Bladder microvascular endothelial cell (primary cell): ENCODE measurements at places on chromosomes 1 and 21. TPM values are rescaled to one million over a fixed set of nuclear protein-coding genes. Genes with fewer than 3 reads are reported as not detected.

KCNAB2 gene
- 1.6 and 2.7 TPM in 2 replicates for total RNA-seq

LIN28A gene
- total RNA-seq = not detected in 2 replicates

LCK gene
- total RNA-seq = 0.16 TPM in 1 of 2 replicates, not detected in the other

LCE2A gene
- not detected in 2 replicates for total RNA-seq

FMO2 gene
- 0.13 and 0.32 TPM in 2 replicates for total RNA-seq

VTCN1 gene
- total RNA-seq = not detected in 2 replicates

CD101 gene
- 0.44 TPM in 1 of 2 replicates, not detected in the other for total RNA-seq

HES3 gene
- not detected in 2 replicates for total RNA-seq

OVAAL gene
- total RNA-seq = not detected in 2 replicates

ANKRD45 gene
- 0.13 TPM in 1 of 2 replicates, not detected in the other for total RNA-seq

TMEM61 gene
- 0.06 TPM in 1 of 2 replicates, not detected in the other for total RNA-seq

SPAG17 gene
- 0.06 TPM in 1 of 2 replicates, not detected in the other for total RNA-seq

L1TD1 gene
- not detected in 2 replicates for total RNA-seq

TMPRSS15 gene
- total RNA-seq = not detected in 2 replicates

EXO1 gene
- total RNA-seq = 7.6 and 9.4 TPM in 2 replicates

LCE1F gene
- not detected in 2 replicates for total RNA-seq

POFUT2 gene
- 9.9 and 30.8 TPM in 2 replicates for total RNA-seq

GPR37L1 gene
- not detected in 2 replicates for total RNA-seq

PRR9 gene
- not detected in 2 replicates for total RNA-seq

GABRD gene
- 0.13 and 0.81 TPM in 2 replicates for total RNA-seq

MAP3K21 gene
- total RNA-seq = 0.16 and 2.3 TPM in 2 replicates

GNAT2 gene
- total RNA-seq = 0.31 and 0.49 TPM in 2 replicates

SLC45A3 gene
- 3.6 and 15.1 TPM in 2 replicates for total RNA-seq

DNAJC8 gene
- total RNA-seq = 48.7 and 53.7 TPM in 2 replicates

LCE2C gene
- not detected in 2 replicates for total RNA-seq

AQP10 gene
- not detected in 2 replicates for total RNA-seq

IFI44 gene
- total RNA-seq = 13.9 and 22.8 TPM in 2 replicates

MNDA gene
- not detected in 2 replicates for total RNA-seq

TNFRSF4 gene
- 2.1 and 7.7 TPM in 2 replicates for total RNA-seq

RNU1-1 gene
- total RNA-seq = 509 and 6,751 TPM in 2 replicates

TEKT2 gene
- 0.25 TPM in 1 of 2 replicates, not detected in the other for total RNA-seq

CR1L gene
- not detected in 2 replicates for total RNA-seq

CD1B gene
- total RNA-seq = not detected in 2 replicates

TMCO2 gene
- total RNA-seq = 0.16 TPM in 1 of 2 replicates, not detected in the other

FALEC gene
- not detected in 2 replicates for total RNA-seq

CR2 gene
- not detected in 2 replicates for total RNA-seq

TRIM33 gene
- 13.6 and 38.1 TPM in 2 replicates for total RNA-seq

VSIG8 gene
- total RNA-seq = not detected in 2 replicates

PDC gene
- total RNA-seq = not detected in 2 replicates

PRKAB2 gene
- total RNA-seq = 4.2 and 7.7 TPM in 2 replicates
